ENCODE measurements at places on chromosomes 6 and 20.

GRCh38 chr20:45461225-45461624 is 8.3 kb upstream of the WFDC2 start:
- DNase-seq, result no peak

DNA sequence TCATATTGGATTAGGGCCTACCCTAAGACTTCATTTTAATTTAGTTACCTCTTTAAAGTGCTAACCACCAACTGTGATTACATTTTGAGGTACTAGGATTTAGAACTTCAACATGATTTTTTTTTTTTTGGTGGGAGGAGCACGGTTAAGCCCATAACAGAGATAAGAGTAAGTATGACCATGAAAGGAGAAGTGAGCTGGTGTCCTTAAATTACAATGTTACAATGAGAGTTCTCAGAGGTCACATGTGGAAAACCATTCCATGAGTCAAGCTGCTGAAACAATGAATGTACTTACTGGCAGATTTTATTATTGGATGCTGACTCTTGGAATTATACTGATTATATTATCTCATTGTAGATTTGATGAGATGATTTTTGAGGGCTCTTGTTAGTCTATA is 779.3 kb upstream of the CITED2 start:
- DNase-seq, result no peak

GRCh38 chr20:36917943-36918342 is 33.6 kb downstream of the SAMHD1 start:
- no peak for DNase-seq

DNA sequence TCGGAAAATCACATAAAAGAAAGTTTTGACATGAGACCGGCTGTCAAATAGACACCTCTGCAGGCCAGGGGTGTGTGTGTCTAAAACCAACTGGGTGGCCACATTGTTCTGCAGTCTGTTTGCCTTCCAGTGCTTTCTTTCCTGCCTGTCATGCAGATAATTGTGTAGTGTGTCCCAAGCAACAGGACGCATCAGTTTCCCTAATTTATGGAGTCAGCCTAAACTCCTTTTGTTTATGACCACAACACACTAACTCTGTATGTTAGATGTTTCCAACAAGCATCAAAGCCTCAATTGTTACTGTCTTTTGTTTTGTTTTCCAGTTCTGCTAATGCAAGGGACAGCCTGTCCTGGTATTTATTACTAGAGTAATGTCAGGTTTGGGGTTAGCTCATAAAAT is 205.7 kb downstream of the ATXN1 start:
- DNase-seq, result no peak

- peak; percentile 68 for DNase-seq
Observed at GRCh38 chr6:153790048-153790447, 249.0 kb upstream of the OPRM1 start.

DNA sequence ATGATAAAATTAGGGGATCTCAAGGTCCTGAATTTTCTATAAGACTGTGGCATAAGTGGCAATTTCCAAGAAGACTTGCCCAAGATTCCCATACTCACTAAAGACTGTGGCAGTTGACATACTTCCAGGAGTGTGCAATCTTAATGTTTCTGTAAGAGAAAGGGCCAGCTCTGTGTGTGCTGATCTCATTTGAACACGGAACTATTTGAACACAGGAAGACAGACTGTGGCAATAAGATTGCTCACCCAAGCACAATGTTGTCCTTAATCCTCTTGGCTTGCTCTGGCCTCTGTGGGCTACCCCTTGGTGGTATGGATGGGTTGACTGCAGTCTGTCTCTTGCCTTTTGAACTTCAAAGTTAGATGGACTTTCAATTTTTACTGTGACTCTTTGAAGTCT is 151.4 kb downstream of the PHF3 start:
- DNase-seq, result no peak

DNA sequence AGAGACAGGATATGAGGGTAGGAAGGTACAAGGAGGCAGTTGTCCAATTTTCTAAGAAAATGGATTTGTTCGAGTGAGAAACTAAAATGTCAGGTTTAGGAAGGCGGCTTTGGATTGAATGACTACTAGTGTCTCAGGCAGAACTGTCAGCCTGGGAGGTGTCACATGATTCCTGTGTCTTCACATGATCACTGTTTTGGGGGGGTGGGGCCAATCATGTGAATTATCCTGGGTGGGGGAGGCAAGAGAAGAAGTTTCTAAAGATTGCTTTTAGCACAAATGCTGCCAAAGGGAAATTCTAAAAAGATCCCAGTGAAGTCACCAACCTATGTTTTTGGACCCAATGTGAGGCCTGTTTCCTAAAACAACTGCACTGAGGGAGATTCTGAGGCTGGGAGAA is 2.3 kb downstream of the SIRPA start:
- no peak for DNase-seq

GRCh38 chr6:87066449-87067333 is 28.2 kb downstream of the CGA start:
- peak; percentile 55 for DNase-seq

- no peak for DNase-seq
Observed at GRCh38 chr6:13427801-13428582, 59.4 kb downstream of the GFOD1 start.

DNA sequence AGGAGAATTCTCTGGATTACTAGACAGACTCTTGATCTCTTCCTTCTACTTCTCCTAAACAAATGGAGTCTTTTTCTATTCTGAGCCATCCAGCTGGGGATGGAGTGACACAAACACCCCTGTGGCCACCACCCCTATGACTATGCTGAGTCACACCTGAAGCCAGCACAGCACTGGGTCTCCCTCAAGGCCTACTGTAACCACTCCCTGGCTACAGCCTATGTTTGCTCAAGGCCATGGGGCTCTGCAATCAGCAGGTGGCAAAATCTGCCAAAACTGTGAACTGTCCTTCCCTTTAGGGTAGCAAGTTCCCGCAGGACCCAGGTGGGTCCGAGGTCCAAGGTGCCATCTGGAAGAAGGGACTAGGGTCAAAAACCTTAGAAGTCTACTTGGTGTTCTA is 132.3 kb downstream of the TINAG start:
- DNase-seq, result no peak

DNA sequence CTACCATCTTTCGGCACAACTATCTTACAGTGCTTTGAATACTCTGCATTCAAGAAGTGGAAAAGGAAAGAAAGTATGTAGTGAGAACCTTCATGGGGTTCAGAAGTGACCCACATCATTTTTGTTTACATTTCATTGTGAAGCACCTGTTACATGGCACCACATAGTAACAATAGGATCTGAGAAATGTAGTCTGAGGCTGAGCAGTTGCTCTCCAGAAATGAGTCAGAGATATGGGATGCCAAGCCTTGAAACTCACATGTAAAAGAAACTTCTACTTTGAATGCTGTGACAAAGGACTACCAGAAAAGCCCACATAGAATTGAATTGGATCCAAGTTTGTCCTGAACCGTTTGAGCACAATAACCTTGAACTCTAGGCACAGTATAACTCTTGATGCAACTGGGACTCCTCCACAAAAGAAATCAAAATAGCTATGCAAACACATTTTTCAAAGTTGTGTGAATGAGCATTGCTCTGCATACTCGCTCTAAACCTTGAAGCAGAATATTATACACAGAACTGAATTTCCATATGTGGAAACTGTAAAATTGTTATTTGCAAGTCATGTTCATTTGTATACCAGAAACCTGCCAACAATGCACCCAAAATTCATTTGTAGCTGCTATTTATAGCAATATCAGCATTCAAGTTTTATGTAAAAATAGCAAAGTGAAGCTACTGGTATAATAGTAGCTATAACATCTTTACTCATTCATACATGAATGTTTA is 400.9 kb upstream of the POU3F2 start:
- DNase-seq, result no peak

DNA sequence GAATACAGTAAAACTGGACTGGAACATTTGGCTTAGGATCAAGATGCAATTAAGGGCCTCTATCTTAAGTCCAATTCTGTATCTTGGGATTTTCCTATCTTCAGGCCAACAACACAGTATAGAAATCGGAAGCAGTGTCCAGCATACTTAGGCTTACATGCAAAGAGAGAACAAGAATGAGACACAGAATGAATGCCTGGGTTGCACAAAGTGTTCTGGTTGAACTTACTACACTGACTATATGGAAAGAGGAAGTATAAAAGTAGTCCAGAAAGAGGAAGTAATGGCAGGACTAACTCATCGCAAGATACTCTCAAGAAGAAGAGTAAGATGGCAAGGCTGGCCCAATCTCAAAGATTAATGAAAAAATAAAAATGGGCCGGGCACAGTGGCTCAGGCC is 87.6 kb downstream of the BTBD9 start:
- DNase-seq, result no peak

GRCh38 chr20:56748476-56749377 is 119.6 kb downstream of the TFAP2C start:
- no peak for DNase-seq

- DNase-seq, result peak; percentile 49
Observed at GRCh38 chr20:4449957-4450715, 271.6 kb upstream of the PRND start.

- no peak for DNase-seq
Observed at GRCh38 chr6:38483526-38483925, 156.2 kb downstream of the BTBD9 start.

DNA sequence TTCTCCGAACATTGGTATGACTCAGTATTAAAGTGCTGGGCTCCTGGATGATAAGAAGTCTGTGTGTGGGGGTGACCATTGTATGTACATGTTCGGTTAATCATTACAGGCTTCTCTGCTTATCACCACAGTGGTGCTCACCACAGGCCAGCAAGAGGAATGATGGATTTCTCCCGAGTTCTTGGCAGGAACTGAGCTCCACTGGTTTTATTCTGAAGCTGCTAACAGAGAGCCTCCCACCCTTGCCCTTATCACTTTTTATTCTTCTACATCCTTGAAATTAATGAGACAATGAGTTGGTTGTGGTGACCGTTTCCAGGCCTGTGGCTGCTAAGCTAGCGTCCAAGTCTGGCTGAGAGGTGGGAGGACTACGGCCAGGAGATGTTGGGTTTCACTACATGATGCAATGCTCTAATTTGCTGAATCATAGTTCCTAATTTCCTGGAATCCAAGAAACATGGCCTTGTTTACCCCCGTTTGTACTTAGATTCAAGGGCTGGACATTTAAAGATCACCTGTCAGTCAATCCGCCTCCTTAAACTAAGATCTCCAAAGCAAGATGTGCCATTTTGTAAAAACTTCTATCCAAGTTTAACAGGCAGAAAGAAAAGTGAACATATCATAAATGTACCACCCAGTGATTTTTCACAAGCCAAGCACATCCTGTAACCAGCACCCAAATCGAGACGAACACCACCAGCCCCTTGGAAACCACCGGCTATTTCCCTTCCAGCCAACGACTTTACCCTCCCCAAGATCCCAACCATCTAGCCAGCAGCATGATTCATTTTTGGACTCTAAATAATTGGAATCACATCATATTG is 172.5 kb downstream of the FOXA2 start:
- DNase-seq, result peak; percentile 84

GRCh38 chr20:32338665-32339064 is 19.5 kb upstream of the ASXL1 start:
- no peak for DNase-seq

GRCh38 chr20:53097791-53098190 is 125.6 kb downstream of the TSHZ2 start:
- DNase-seq, result no peak

GRCh38 chr20:36218380-36219064 is 17.8 kb upstream of the AAR2 start:
- no peak for DNase-seq

DNA sequence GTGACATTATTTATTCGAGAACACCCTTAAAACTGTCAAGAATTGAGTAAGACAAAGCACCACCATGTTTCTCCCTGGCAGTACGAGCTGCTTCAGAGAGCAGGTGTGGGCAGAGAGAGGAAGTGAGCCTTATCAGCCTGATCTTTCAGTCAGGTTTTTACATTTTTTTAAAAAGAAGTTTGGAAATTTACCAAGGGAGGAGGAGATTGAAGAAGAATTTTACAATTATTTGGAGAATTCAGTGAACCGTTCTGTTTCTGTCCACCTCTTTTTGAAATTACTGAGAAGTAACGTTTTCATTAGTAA is 75.5 kb downstream of the ZDHHC14 start:
- DNase-seq, result no peak

DNA sequence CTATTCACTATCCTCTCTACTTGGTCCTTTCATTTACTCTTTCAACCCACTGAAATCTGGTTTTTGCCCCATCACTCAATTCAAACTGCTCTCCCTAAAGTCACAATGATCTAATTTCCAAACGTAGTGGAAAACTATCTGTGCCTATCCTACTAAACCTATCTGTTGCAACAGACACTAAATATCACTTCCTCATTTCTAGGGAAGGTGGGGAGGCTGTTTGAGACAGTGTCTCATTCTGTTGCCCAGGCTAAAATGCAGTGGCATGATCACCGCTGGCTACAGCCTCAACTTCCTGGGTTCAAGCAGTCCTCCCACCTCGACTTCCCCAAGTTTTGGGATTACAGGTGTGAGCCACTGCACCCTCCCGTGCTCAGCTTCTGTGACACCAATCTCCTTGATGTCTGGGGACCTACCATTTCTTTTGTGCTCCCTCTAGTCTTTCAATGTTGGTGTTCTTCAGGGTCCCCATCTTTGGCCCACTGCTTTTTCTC is 8.8 kb downstream of the RANBP9 start:
- no peak for DNase-seq

- no peak for DNase-seq
Observed at GRCh38 chr6:113451049-113451448, 406.1 kb upstream of the MARCKS start.

DNA sequence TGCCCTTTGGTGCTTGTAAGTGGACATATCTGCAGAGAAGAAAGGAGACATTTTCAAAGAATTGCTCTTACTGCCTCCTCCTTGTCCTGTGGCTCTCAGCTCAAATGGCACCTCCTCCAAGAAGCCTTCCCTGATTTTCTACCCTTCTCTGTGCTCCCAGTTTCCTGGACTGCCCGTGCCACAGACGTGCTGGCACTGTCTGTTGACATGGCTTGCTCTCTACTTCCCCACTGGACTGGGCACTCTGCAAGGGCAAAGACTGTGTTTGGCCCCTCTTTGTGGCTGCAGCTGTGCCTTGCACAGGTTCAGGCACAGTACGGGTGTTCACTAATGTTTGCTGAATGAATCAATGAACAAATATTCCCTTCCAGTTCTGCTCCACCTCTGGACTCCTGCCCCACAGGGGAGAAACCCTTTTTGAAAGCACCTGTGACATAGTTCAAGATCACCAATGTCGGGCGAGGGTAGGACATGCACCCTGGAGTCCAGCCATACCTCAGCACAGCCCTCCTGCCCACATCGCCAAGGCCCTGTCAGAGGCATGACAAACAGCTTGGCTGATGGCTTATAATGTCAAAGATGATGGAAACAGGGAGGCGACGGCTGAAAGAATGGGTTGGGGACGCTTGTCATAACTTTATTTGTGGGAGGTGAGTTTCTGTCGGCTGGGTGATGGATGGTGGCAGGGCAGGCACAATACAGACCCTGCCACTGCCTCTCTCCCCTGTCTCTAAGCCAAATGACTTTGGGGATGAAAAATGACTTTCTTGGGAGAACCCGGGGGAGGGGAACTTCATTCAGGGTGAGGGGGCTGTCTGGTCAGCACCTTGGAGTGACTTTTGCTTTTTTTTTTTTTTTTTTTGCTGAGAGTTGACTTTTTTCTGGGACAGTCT is 15.6 kb upstream of the CTNNBL1 start:
- DNase-seq, result no peak
